ENCODE measurements at places on chromosomes 7 and 10.

DNA sequence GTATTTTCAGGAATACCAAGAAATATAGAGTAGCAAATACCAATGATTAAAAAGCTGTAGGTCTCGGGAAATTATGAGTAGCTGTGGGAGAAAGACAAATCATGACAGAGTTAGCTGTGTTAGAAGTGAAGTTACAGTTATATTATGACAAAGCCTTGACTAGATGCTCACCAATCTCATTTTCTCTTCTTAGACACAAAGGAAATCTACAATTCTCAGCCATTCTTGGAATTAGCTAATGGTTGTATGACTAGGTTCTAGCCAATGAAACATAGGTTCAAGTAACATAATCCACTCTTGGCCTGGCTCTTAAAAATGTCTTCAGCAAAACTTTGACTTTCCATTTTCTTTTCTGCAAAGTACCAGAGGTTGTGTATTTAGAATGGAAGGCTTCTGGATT, 228.8 kb upstream of the MTPN start:
- no peak for DNase-seq

- no peak for DNase-seq
Observed at GRCh38 chr7:88027724-88028123, 93.7 kb downstream of the ADAM22 start.

DNA sequence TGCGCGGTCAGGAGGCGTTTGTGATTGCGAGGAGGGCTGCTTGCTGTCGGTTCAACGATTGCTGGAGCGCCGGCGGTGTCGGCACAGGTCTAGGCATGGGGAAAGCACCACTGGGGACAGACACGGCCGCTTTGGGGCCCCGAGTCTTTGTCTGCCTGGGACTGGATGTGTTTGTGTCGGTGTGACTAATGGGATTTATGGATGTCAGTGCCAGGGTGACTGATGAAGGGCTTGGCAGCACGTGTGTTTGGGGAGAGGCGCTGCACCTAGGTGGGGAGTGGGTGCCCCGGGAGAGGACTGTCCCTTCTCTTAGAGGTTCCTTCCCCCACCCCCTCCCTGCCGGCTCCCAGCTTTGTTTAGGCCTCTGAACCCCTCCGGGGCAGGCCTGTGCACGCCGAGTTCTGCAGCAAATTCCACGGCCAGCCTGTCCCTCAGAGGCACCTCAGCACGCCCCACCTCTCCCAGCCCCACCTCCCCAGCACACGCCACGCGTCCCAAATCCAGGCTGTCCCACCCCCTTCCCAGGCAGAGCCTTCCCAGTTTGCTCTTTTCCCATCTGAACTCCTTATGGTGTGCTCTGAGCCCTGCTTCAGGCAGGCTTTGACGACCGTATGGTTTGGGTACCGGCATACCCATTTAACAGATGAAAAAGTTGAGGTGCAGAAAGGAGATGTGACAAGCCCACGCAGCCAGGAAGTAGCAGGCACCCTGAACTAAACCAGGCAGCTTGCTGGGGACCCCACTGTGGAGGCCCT, 6.4 kb upstream of the TNRC18 start:
- DNase-seq, result peak; percentile 84

GRCh38 chr7:94178230-94178629, 174.1 kb upstream of the BET1 start:
- no peak for DNase-seq

DNA sequence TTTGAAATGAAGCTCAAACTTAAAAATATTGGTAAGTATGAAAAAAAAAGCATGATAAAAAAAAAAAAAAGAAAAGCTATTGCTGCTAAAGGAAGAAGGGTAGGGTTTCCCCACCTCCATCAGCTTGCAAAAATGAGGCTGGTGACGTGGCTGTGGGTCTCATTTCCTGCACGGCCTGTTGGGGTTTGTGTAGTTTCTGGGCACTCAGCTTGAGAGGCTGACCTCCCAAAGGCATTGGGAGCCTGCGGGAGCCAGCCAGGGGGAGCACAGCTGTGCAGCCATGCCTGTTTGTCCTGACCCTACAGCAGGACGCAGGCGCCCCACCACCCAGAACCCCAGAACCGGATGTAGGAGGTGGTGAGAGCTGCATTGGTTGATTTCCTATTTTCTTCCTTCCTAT, 48.8 kb upstream of the CARD11 start:
- DNase-seq, result no peak

GRCh38 chr7:134828361-134828760, 48.9 kb downstream of the CALD1 start:
- no peak for DNase-seq

DNA sequence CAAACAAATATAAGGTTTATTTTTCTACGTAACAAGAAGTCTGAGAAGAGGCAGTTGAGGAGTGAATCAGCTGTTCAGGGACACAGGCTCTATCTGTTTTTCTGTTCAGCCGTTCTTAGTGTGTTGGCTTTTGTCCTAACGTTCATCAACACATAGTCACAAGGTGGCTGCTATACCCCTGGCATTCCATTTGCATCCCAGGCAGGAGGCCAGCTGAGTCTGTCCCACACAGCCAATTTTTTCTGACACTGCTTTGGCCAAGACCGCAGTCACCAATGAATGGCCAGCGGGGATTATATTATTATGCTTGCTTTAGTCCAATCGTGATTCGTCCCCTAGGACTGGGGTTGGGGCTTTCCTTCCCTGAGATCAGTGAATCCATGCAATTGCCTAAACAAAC, 143.4 kb upstream of the CHST15 start:
- DNase-seq, result no peak

Measured in RWPE2 (cell line).